Activated CD4-positive, CD25-positive, alpha-beta regulatory T cell treated with anti-CD3 and anti-CD28 coated beads, Interleukin-2, amount 50 U/mL, for 16 hours (primary cell): ENCODE measurements at places on chromosomes 11 and 22.

DNA sequence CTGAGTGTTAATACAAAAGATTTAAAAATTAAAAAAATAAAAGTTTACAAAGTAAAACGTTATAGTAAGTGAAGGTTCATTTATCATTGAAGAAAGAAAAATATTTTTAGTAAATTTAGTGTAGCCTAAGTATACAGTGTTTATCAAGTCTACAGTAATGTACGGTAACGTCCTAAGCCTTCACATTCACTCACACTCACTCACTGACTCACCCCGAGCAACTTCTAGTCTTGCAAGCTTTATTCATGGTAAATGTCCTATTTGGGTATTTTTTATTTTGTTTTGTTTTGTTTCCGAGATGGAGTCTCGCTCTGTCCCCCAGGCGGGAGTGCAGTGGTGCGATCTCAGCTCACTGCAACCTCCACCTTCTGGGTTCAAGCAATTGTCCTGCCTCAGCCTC lies 8.8 kb downstream of the CASTOR1 start:
- no peak for DNase-seq

- DNase-seq, result no peak
Measured at GRCh38 chr11:13260963-13261588, 16.5 kb upstream of the BMAL1 start.

DNA sequence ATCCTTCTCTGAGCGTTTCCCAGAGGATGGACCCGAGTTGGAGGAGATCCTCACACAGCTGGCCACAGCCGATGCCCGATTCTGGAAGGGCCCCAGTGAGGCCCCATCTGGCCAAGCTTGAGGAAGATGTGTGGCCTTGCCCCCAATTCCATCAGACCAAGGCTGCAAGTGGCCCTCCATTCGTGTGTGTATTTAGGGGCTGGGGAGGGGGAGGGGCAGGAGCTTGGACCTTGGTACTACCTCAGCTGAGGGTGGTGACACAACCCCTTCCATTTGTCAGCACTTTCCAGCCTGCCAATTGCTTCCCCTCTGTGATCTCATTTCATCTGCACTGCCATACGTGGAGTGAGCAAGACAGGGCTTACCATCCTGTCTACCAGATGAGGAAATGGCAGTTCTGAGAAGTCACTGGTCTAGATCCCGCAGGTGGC lies 1.3 kb upstream of the BBS1 start:
- DNase-seq, result no peak

- DNase-seq, result no peak
Measured at GRCh38 chr11:62553080-62553838, 6.7 kb upstream of the AHNAK start.

DNA sequence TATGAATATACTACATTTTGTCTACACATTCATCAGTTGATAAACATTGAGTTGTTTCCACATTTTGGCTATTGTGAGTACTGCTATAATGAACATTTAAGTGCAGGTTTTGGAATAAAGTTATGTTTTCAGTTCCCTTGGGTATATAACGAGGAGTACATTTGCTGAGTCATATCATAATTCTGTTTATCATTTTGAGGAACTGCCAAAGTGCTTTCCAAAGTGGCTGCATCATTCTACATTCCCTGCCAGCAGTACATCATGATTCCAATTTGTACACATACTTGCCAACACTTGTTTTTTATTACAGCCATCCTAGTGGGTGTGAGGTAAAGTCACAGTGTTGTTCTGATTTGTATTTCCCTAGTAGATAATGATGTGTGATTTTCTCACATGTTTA lies 1458.6 kb upstream of the TENM4 start:
- DNase-seq, result no peak

GRCh38 chr11:128737704-128738103 lies 43.8 kb downstream of the FLI1 start:
- DNase-seq, result no peak

GRCh38 chr11:117826832-117827231 lies 2.3 kb upstream of the FXYD2 start:
- no peak for DNase-seq

- no peak for DNase-seq
Measured at GRCh38 chr22:20203552-20204201, 52.8 kb upstream of the CCDC188 start.

DNA sequence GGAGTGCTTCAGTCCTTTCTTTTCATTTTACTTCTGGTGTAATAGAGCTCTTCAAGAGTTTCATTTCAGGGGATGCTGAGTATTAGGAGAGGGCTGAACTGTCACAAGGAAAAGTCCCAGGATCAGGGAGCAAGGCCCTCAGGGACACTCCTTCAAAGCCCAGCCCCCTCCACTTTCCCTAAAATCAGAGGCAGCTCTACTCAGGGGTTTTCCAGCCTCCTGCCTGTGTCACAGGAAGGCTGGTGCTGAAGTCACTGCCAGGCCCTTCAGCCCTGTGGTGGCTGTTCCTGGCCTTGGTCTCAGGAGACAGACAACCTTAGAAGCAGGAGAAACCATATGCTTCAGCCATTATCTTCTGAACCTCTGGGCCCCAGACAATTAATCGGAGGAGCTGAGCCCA lies 36.4 kb upstream of the KIRREL3 start:
- no peak for DNase-seq

GRCh38 chr11:35230388-35230787 lies 91.4 kb downstream of the CD44 start:
- DNase-seq, result no peak

- no peak for DNase-seq
Measured at GRCh38 chr11:11494348-11494747, 127.5 kb downstream of the GALNT18 start.
